ENCODE measurements at places on chromosomes 13 and 19.

GRCh38 chr19:18396471-18397241 is 766 bp downstream of the LRRC25 start:
- no peak for DNase-seq

GRCh38 chr19:52211926-52212571 is 22.2 kb downstream of the PPP2R1A start:
- DNase-seq = no peak

GRCh38 chr19:10863107-10863717 is 8.1 kb upstream of the CARM1 start:
- DNase-seq = no peak

- DNase-seq = no peak
Observed at GRCh38 chr13:112744168-112745021, 54.6 kb downstream of the ATP11A start.

DNA sequence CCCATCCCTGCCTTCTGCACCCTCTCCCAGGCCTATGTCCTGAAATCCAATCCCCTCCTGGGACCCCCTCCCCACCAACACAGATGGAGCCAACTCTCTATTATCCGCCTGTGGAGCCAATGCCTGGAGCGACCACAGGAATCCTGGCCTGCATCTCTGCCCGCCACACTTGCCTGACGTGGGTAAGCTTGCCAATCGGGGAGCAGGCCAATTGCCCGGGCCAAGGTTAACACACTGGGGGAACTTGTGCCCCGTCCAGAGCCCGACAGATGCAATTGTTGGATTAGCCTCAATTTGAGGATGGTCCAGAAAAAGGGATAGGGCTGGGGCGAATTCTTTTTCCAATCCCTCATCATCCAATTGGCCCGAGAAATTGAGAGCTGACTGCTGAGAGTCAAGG is 5.9 kb downstream of the WIZ start:
- DNase-seq = no peak

DNA sequence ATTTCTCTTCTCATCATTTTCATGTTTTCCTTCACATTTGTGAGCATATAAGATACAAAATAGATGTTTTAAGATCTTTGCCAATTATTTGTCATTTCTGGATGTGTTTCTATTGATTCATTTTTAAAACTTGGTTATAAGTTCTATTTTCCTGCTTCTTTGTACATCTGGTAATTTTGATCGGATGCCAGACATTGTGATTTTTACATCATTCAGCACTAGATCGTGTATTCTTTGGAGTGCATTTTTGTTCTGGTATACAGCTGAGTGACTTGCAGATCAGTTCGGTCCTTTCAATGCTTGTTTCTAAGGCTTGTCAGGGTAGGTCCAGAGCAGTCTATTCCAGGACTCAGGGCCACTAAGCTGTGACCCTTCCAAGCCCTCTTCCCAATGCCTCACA is 198.2 kb downstream of the KLF12 start:
- DNase-seq = no peak
